Motor neuron (in vitro differentiated cells): ENCODE measurements at places on chromosomes 1 and 21. TPM values are rescaled to one million over a fixed set of nuclear protein-coding genes. Genes with fewer than 3 reads are reported as not detected.

The CHRM3 gene
- total RNA-seq = 15.5 and 18.7 TPM in 2 replicates

The CFAP45 gene
- 1.1 and 1.8 TPM in 2 replicates for total RNA-seq

The B4GALT3 gene
- 40.8 and 41.3 TPM in 2 replicates for total RNA-seq

The KRTAP25-1 gene
- not detected in 2 replicates for total RNA-seq

The HS2ST1 gene
- 19.0 and 19.8 TPM in 2 replicates for total RNA-seq

The CASZ1 gene
- total RNA-seq = 4.3 and 5.7 TPM in 2 replicates

The NBPF11 gene
- 39.5 and 40.6 TPM in 2 replicates for total RNA-seq

The HCRTR1 gene
- not detected in 2 replicates for total RNA-seq

The EVA1C gene
- total RNA-seq = 0.66 and 0.98 TPM in 2 replicates

The TAS1R1 gene
- 0.41 TPM in 1 of 2 replicates, not detected in the other for total RNA-seq

The SH3BGRL3 gene
- total RNA-seq = 71.0 and 81.9 TPM in 2 replicates

The C1orf94 gene
- 0.19 and 0.34 TPM in 2 replicates for total RNA-seq

The KRTAP21-2 gene
- total RNA-seq = 2.2 TPM in 1 of 2 replicates, not detected in the other

The ADGRL4 gene
- not detected in 2 replicates for total RNA-seq

The FMO3 gene
- 0.29 and 0.67 TPM in 2 replicates for total RNA-seq

The KCNA3 gene
- total RNA-seq = 0.10 and 0.16 TPM in 2 replicates

The PLCH2 gene
- total RNA-seq = 5.1 and 6.2 TPM in 2 replicates

The MAP3K6 gene
- total RNA-seq = 14.1 and 15.3 TPM in 2 replicates

The CLCA1 gene
- not detected in 2 replicates for total RNA-seq

The AMY1C gene
- not detected in 2 replicates for total RNA-seq

The HP1BP3 gene
- total RNA-seq = 90.1 and 101 TPM in 2 replicates

The GOLT1A gene
- total RNA-seq = 0.48 TPM in 1 of 2 replicates, not detected in the other

The PCP4 gene
- not detected in 2 replicates for total RNA-seq

The NEXN gene
- total RNA-seq = 7.1 and 7.5 TPM in 2 replicates

The CELF3 gene
- 0.52 and 0.53 TPM in 2 replicates for total RNA-seq

The CR1 gene
- 1.1 TPM in 2 replicates for total RNA-seq

The OR6K3 gene
- total RNA-seq = not detected in 2 replicates

The PTGS2 gene
- total RNA-seq = 0.54 and 1.1 TPM in 2 replicates

The OVAAL gene
- total RNA-seq = 0.05 and 0.13 TPM in 2 replicates

The CYP4A22 gene
- 0.99 and 2.2 TPM in 2 replicates for total RNA-seq

The ASPM gene
- 2.7 and 3.0 TPM in 2 replicates for total RNA-seq

The C1orf74 gene
- 6.1 and 6.2 TPM in 2 replicates for total RNA-seq

The CA6 gene
- total RNA-seq = 0.29 and 0.52 TPM in 2 replicates

The KCNH1 gene
- total RNA-seq = 7.1 and 7.4 TPM in 2 replicates

The NRDC gene
- total RNA-seq = 87.6 and 99.3 TPM in 2 replicates

The TRAPPC10 gene
- 19.5 and 20.6 TPM in 2 replicates for total RNA-seq

The FAM3B gene
- not detected in 2 replicates for total RNA-seq

The TEKT2 gene
- total RNA-seq = 11.5 and 11.8 TPM in 2 replicates

The ACAP3 gene
- total RNA-seq = 68.0 and 76.8 TPM in 2 replicates

The ZNF683 gene
- total RNA-seq = 0.27 and 0.47 TPM in 2 replicates

The ORC1 gene
- 0.43 and 0.66 TPM in 2 replicates for total RNA-seq

The MPL gene
- not detected in 2 replicates for total RNA-seq

The ITSN1 gene
- 27.8 and 29.6 TPM in 2 replicates for total RNA-seq

The CD160 gene
- 2.5 and 2.8 TPM in 2 replicates for total RNA-seq
